ENCODE measurements at places on chromosomes 6 and 20. TPM values are rescaled to one million over a fixed set of nuclear protein-coding genes. Genes with fewer than 3 reads are reported as not detected.

DNA sequence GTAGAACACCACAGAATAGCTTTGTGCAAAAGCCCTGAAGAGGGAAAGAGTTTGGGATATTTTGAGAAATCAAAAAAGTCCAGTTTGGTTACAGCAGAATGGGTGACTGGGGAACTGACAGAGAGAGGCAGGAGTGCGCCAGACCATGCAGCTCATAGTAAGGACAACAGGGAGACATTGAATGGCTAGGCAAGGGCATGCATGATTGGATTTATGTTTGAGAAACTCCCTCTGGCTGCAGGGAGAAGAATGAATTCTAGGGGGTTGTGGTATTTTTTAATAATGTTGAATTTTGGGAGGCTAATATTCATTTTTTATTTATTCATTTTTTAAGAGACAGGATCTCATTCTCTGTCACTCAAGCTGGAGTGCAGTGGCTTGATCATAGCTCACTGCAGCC lies 49.9 kb downstream of the TGM2 start:
- H3K27me3 ChIP-seq = no peaks in the 10 kb centered on the region
- no peak overlapping the region for H3K27ac ChIP-seq
- H3K4me3 ChIP-seq = no peak overlapping the region
- no peaks in the 10 kb centered on the region for H3K36me3 ChIP-seq
- DNase-seq = no peak

DNA sequence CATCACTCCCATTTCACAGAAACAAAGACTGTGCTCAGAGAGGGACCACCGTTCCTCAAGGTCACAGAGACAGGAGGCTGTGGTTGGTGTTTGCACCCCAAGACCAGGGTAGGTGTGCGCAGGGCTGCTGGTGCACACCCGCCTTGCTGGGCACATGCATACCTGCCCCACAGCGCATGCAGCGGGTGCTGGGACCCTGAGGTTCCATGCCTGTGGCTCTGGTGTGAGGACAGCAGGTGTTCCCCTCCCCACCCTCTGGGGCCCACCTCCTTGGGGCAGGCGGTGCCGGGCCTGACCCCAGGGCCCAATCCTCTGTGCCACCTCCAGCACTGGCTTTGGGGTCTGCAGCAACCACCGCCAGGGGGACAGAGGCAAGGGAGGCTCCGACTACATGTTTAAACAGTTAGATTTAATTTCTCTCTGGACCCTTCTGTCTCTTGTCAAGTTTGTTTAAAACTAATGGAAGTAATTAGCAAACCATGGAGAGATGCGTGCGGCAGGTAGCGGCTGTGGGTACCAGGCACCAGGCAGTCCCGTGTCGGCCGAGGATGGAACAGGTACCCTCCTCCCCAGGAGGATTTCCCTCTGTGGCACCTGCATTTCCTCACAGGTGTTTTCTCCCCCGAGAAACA lies 327.8 kb downstream of the TAF4 start:
- no peak overlapping the region for H3K27ac ChIP-seq
- no peak for DNase-seq
- no peaks in the 10 kb centered on the region for H3K36me3 ChIP-seq
- no peak overlapping the region for H3K4me3 ChIP-seq
- H3K4me1 ChIP-seq = no peaks in the 10 kb centered on the region

DNA sequence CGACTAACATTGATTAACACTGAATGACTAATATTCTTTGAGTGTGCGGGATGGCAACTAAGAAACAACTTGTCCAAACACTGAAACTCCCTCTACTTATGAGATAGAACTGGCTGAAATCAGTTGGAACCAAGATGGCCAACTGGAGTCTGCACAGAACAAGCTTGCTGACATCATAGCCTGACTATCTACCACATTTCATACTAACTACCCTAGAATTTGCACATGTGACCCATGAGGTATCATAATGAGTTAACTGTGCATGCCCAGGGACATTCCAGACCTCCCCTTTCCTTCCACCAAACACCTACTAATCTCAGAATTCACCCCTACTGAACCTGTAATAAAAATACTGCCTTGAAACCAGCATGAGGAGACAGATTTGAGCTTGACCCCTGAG lies 43.2 kb downstream of the PHIP start:
- DNase-seq = no peak
- H3K27ac ChIP-seq = no peak overlapping the region
- no peak overlapping the region for H3K4me3 ChIP-seq
- H3K27me3 ChIP-seq = no peaks in the 10 kb centered on the region
- H3K36me3 ChIP-seq = no peaks in the 10 kb centered on the region

DNA sequence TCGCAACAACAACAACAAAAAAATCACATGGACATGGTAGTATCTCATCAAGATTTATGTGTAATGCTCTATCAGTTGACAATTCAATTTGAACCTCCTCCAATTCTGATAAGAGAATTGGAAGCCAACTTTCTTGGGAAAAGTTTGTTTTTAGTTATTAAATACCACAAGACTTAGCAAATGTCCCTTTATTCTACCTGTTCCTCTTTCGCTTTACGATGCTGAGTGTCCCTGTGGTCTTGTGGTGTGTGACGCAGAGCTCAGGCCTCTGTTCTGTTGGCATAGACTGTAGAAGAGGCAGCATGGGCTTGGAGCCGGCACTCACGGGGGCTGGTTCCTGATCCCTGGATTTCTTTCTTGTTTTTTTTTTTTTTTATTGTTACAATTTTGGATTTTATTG lies 76.7 kb downstream of the PSMB1 start:
- no peaks in the 10 kb centered on the region for H3K4me1 ChIP-seq
- no peak for DNase-seq
- H3K27ac ChIP-seq = no peak overlapping the region
- H3K4me3 ChIP-seq = no peak overlapping the region
- H3K36me3 ChIP-seq = no peaks in the 10 kb centered on the region
- peaks cover 28% of the 10 kb centered on the region for H3K27me3 ChIP-seq

PKIB gene
- polyA plus RNA-seq = not detected

IMPG1 gene
- not detected for polyA plus RNA-seq

DNA sequence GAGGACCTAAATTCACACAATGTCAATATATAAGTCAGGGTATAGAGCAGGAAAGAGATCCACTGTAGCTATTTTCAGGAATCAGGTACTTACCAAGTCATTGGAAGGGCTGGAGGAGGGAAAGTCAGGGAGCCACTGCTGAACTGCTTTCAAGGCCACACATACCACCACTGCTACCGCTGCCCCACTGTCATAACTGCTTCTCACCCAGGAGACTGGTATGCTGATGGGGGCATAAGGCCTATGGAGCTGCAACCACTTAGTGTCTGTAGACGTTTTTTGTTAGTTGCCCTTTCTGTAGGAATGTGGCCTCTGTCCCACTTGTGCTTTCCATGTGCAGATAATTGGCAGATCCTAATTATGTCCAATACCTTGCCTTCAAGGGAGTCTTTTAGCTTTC lies 5.4 kb downstream of the SMAP1 start:
- no peaks in the 10 kb centered on the region for H3K27me3 ChIP-seq
- no peak for DNase-seq
- H3K4me3 ChIP-seq = no peak overlapping the region
- H3K4me1 ChIP-seq = no peaks in the 10 kb centered on the region

Data from heart right ventricle (tissue), 16 donors.